ENCODE measurements at places on chromosomes 5 and 9. TPM values are rescaled to one million over a fixed set of nuclear protein-coding genes. Genes with fewer than 3 reads are reported as not detected.

GRCh38 chr9:93020771-93021670 lies 37.5 kb upstream of the SUSD3 start:
- DNase-seq: no peak

DNA sequence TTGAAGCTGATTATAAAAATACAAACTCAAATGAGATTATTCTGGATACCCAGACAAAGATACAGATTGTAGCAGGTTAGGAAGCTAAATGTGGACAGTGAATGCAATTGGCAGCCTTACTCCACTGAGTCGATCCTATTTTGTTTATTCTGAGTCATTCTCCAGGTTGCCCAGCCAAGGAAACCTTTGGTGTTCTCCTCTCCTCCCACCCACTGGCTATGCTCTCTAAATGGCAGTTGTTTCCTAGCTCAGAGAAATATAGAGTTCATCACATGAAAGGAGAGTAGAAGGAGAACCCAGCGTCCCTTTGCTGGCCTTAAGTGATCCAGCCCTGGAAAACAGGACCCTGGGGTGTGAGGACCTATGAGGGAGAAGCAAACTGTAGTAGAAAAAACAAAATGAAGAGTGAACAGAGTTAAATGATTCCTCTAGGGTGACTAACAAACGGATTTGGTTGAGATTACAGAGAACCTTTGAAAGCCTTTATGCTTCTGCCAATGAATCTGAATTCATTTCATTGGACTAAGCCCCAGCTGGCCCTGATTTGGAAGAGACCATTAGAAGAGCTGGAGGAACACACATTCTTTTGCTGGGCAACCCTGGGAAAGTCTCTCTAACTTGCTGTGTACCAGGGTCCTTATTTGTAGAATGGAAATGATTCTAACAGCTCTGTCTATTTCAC lies 95.1 kb downstream of the BRINP1 start:
- DNase-seq: no peak

GRCh38 chr5:542319-543311 lies 18.4 kb upstream of the SLC9A3 start:
- DNase-seq: peak; percentile 8

- no peak for DNase-seq
Measured at GRCh38 chr5:156680831-156681230, 169.3 kb upstream of the PPP1R2B start.

DNA sequence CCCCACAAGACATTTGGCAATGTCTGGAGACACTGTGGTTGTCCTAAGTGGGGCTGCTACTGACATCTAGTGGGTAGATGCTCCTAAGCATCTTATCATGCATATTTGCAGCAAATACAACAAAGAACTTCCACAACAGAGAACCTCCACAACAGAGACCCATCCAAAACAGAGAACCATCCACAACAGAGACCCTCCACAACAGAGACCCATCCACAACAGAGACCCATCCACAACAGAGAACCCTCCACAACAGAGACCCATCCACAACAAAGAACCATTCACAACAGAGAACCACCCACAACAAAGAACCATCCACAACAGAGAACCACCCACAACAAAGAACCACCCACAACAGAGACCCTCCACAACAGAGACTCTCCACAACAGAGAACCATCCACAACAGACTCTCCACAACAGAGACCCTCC lies 32.8 kb downstream of the ARPC5L start:
- DNase-seq: no peak

- DNase-seq: peak; percentile 90
Measured at GRCh38 chr9:93594041-93594756, 17.8 kb downstream of the PHF2 start.

- DNase-seq: peak; percentile 77
Measured at GRCh38 chr5:97162045-97162444, 19.6 kb upstream of the LIX1 start.

- DNase-seq: peak; percentile 71
Measured at GRCh38 chr9:134283111-134283515, 43.1 kb upstream of the RXRA start.

DNA sequence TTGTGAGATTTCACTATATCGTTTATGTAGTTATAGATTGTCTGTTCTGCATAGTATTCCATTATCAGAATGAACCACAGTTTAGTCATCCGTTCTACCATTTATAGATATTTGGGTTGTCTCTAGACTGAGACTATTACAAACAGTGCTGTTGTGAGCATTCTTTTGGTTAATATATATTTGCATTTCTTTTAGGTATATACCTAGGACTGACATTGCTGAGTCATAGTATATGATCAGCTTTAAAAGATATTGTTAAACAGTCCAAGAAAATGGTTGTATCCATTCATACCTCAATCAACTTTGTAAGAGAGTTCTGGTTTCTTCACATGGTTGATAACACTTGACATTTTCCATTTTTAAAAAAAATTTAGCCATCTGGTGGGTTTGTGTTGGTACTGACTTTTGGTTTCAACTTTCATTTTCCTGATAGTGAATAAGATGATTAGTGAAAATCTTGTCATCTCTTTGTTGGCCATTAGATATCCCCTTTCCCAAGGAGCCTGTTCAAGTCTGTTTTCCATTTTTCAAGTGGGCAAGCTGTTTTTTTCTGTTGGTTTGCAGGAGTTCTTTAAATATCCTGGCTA lies 22.9 kb upstream of the ADAM19 start:
- no peak for DNase-seq

GRCh38 chr9:121557581-121558447 lies 58.2 kb upstream of the GGTA1 start:
- peak; percentile 45 for DNase-seq

DNA sequence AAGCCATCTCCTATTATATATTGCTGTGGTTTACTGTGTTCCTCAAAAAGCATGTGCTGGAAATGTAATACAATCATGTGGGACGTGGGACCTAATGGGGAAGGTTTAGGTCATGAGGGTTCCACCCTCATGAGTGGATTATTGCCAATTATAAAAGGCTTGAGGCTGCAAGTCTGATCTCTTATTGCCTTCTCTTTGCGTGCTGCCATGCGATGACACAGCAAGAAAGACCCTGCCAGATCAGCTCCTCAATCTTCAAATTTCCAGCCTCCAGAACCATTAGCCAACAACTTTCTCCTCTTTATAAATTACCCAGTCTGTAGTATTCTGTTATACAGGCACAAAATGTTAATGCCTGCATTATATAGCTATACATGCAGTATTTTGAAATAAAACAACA lies 45.4 kb downstream of the MARCHF11 start:
- DNase-seq: no peak

- peak; percentile 79 for DNase-seq
Measured at GRCh38 chr5:140372971-140373487, 13.0 kb downstream of the SLC4A9 start.

DNA sequence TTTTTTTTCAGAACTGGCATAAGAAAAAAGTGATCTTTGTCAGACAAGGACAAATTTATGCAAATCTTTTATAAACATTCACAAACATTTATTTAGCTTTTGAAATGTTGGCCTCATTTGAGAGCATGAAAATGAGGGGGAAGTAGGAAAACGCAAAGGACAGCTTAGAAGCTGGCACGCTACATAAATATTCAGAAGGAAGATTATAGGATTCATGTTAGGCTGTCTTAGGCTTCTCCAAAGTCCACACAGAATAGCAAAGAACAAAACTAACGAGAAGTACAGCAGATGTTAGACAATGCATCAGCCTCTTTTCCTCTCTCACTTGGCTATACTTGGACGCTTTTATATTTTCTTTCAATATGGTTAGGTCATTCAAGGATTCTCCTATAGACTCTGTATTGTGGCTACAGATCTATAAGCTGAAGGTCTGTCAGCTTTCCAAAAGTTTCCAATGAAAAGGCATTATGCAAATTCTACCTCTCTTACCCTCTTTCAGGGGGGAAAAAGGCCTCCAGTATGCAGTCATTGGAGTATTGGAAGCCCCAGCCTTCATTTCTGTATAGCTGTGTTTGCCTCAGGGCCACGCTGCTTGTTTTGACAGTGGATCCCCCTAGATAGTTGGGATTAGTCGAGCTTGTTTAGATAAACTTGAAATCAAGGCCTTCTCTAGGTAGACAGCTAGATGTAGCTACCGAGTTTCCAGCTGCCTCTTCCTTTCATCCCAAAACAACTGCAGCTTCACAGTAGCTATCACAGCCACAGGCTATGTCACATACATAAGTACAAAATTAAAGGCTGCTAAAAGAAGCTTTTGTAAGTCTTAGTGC lies 153.0 kb downstream of the DENND1A start:
- no peak for DNase-seq

- peak; percentile 47 for DNase-seq
Measured at GRCh38 chr9:131530546-131530919, 530 bp downstream of the UCK1 start.

GRCh38 chr5:71925608-71926091 lies 181.6 kb upstream of the MAP1B start:
- DNase-seq: no peak

DNA sequence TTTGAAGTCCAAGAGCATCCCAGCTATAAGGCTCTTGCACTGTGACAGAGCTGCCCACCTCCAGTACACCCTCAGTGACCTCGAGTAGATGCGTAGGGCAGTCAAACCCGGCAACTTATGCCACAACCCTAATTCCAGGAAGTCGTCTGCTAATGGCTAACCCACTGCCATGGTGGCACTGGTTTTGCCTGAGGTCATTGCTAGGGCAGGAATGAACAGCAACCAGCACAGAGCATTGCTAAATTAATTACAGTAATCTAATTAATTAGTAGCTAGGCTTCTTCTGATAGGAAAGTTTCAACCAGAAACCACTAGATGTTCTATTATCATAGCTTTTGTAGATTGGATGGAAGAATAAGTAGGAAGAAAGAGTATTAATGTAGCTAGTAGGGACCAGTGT lies 122.8 kb downstream of the DPYSL3 start:
- DNase-seq: no peak

DNA sequence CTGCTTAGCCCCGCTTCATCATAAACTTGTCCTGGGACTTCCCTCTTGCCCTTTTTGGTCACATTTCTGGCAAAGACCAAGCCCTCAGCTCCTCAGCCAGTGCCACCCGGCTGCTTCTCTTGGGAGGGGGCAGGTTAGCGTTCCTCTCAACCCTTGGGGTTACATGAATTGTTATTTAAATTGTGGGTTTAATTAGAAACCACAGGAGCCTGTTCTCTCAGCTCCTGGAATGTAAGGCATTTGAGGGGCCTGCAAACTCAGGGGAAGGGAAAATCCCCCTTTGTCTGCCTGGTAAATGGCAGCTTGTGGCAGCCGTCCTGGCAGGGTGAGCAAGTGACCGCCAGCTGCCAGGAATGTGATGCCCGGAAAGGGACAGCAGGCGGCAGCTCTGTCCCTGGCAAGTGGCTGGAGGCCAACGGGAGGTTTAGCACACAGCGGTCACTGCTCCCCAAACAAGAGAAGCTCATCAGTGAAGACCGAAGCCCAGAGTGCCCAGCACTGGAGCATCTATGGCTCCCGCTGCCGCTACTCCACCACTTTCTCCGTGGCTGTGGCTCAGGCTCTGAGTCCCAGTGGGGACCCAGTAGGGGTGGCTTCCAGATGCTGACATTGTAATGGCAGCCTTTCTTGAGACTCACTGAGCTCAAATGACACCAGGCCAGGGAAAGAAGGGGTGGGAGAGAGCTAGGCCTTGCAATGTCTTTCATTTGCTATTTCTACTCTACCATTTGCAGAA lies 51.7 kb downstream of the SHB start:
- no peak for DNase-seq

DNA sequence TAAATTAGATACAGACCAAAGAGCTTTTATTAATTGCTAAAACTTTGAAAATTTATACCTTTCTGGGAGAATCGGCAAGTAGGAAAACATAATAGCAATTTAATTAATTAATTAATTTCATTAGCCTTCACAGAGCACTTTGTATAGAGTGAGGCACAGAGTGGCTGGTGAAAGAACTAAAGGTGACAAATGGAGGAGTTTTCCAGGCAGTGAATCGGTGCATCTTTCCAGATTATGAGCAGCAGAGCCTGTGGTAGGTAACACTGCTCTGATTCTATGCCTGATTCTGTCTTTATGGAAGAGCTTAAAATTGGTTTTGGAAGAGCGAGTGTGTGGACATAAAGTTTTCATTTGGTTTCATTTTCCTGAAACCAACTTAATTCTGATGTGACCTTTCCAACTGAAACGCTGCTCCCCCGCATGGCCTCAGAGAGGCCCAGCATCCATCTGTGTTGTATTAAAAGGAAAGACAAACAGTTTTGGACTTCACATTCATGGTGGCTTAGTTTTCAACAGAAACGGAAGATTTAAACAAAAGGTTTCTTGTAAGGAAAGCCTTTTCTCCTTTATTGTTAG lies 188.9 kb upstream of the RPS23 start:
- no peak for DNase-seq

DNA sequence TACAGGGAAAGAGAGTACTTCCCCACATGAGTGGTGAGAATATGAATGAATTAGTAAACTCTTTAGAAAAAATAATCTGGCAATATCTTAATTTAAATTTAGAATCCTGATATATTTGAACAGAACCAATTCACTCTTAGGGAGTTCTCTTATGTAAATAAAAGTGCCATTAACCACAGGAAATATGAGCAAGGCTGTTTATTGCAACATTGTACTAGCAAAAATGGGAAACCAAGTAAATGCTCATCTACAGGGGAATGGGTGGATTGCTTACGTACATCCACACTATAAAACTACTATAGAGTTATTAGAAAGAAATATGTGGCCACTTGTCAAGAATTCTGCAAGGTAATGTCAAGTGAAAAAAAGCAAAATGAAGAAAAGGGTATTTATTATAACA lies 274.5 kb downstream of the TLE1 start:
- DNase-seq: no peak

GRCh38 chr9:95349091-95350038 lies 31.9 kb upstream of the FANCC start:
- DNase-seq: no peak

DNA sequence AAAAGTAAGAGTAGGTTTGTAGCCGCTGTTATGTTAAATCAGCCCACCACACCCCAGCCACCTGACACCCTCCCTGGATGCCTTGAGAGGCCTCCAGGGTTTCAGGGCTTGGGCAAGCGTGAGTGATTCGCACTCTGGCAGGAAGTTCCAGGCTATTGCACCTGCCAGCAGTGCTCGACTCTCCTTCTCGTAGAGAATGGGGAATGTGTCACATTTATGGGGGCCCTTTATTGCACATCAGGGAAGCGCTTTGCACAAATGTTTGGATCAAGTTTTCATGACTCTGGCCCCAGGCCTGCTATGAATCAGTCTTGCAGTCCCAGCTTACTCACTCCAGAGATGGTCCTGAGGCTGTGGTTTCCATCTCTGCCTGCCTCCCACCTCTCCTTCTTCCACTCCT lies 66.1 kb upstream of the ADRA1B start:
- DNase-seq: peak; percentile 18

- DNase-seq: no peak
Measured at GRCh38 chr9:2060424-2060823, 45.3 kb downstream of the SMARCA2 start.

- DNase-seq: peak; percentile 13
Measured at GRCh38 chr5:67971223-67971830, 244.2 kb upstream of the PIK3R1 start.

- no peak for DNase-seq
Measured at GRCh38 chr5:140882591-140882899, 621 bp downstream of the PCDHA13 start.

PCDHB8 gene
- total RNA-seq: not detected

FRMPD1 gene
- 0.27 TPM for total RNA-seq

F2RL1 gene
- total RNA-seq: 209 TPM

GARIN3 gene
- total RNA-seq: not detected

TNC gene
- total RNA-seq: 29.4 TPM

Data from transverse colon (tissue), 4 donors.